NCI-H1105 (cell line): ENCODE measurements at places on chromosomes 2 and 18.

- DNase-seq, result no peak
Observed at GRCh38 chr2:163717993-163718680, 17.7 kb downstream of the FIGN start.

DNA sequence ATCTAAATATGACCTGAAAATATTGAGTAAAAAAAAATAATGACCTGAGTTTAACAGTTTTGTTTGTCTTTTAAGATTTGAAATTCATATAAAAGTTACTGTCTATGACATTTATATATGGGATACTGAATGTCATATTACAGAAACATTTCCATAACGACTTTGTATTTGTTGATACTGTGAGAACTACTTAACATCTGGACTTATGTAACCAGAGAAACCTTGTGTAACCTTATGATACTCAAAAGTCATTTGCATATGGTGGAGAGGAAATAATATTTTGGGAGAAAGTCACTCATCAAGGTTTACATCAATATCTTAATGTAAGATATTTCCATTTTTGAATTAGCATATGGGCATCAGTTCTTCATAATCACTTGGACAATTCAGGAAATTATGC is 12.6 kb downstream of the MFSD6 start:
- DNase-seq, result no peak

- DNase-seq, result peak; percentile 72
Observed at GRCh38 chr18:76398896-76399612, 96.0 kb downstream of the ZNF516 start.

DNA sequence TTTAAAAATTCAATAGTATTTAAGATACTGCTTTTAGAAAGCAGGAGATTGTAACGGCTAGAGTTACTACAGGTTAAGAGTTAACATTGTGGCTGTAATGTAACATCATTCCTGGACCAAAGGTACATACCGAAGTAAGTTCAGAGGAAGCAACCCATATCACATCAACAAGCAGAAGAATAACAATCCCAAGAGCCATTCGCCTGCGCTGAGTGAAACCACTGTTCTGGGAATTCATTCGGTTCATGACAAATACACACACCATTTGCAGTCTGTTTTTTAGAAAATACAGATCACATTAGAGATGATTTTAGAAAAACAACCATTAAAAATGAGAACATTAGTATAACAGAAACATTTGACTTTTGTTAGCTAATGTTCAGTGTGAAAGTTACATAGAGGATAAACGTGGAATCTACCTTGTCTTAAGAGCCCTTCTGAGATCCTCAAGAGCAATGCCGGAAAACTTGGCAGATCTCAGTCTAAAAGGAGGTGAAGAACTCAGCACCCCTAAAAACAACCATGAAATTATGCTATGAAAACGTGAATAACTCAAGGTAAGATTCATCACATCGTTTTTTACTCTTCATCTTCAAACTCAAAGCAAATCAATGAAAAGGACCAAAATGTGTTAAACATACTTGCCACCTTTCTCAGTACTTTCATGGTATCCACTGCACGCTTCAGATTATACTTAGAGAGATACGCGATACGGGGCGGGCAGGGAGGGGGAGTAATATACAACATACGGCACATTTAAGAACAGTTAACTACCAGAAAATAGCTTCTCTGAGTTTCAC is 1.2 kb downstream of the SLC35F5 start:
- DNase-seq, result no peak

- DNase-seq, result peak; percentile 5
Observed at GRCh38 chr18:25503567-25504081, 151.7 kb upstream of the ZNF521 start.

GRCh38 chr2:37287966-37288365 is 36.7 kb downstream of the PRKD3 start:
- no peak for DNase-seq

DNA sequence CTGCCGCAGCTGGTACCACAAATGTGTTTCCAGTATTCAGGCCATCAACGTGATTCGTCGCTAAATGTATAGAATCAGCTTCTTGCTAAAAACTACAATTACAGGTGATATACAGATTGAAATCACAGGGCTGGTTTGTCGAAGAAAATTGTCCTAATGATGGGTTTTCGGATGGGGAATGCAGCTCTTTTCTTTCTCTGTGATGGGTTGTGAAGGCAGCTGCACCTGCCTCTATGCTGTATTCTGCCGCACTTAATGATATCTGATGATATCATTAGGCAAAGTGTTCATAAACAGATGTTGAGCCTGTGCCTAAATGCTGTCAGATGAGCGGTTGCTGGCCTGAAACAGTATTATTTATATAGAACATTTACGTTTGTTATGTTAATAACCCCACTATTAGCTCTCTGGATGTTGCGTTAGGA is 218.1 kb downstream of the ARHGAP15 start:
- DNase-seq, result peak; percentile 90
